ENCODE measurements at places on chromosomes 2 and 18.
A peak's percentile ranks its signal among the peaks of the same experiment; 100 is the strongest.

DNA sequence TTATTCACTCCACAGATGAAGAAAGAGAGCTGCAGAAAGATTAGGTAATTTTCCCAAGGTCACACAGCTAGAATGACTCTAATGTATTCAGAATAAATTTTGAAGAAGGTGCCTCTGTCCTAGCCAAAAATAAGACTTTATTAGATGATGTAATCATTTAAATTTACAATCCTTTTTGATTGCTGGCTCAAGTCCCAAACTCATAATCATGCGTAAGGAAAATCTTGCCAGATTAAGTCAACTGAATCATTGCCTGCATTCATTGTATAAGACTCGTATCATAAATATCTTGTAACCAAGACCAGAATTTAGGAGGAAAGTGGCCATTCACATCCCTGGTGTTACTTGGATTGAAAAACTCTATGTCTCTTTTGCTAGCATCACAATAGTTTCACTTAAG, 53.1 kb upstream of the STK39 start:
- no peak for DNase-seq

GRCh38 chr2:53490659-53491058, 276.9 kb upstream of the CHAC2 start:
- DNase-seq = peak; percentile 85

DNA sequence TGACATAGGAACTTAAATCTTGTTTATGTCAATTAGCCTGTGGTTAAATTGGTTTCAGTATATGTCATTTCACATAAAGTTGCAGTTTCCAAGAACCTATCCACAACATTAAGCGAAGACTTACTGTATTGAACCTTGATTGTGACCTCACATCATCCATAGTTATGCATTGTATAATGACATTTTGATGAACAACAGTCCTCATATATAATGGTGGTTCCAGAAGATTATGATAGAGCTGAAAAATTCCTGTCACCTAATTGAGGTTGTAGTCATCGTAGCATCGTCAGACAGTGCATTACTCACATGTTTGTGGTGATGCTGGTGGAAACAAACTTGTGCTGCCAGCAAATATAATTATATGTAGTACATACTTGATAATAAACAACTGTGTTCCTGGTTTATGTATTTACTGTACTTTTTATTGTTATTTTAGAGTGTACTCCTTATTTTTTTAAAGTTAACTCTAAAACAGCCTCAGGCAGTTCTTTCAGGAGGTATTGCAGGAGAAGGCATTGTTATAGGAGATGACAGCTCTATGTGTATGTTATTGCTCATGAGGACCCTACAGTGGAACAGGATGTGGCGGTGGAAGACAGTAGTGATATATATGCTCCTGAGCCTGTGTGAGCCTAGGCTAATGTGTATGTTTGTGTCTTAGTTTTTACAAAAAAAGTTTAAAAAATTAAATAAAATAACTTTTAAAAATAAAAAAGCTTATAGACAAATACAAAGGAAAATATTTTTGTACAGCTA, 56.6 kb downstream of the UBE2E3 start:
- DNase-seq = peak; percentile 80

GRCh38 chr2:168009900-168010299, 237.5 kb downstream of the STK39 start:
- DNase-seq = no peak

GRCh38 chr2:10071595-10071994, 8.6 kb downstream of the CYS1 start:
- no peak for DNase-seq

Measured in IMR-90 (cell line).